ENCODE measurements at places on chromosomes 1 and 21.

DNA sequence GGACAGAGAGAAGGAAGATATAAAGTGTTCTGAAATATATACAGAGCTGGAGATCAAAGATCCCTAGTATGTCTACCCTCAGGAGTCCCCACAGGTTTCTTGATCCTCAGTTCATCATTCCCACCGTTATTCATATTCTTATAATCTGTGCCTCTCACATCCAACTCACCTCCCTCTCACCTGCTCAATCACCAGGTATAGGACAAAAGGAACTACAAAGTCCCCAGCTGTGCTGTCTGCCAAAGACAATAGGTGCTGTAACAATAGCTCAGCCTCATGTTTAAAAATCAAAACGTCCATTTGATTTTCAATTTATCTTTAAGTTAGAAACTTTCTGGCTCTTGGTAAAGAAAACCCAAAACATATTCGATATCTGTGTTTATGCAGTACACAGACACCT, 121.1 kb upstream of the PKN2 start:
- DNase-seq = no peak

DNA sequence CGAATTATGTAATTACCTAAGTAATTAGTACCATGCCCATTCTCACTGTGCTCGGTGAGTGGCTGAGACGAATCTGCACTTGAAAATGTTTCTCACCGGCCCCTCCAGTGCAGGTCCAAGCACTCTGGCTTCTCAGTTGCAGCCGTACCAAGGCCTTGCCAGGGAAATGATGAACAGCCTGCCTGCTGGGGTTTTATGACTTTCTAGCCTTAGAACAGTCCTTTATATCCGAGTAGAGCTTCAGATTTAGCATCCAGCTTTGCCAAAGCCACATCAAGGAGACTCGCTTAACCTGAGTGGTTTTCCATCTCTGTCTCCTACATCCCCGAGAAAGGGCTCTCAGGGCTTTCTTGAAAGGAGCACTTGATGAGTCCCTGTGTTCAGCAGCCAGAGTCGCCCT, 83.4 kb downstream of the GREM2 start:
- DNase-seq = no peak

DNA sequence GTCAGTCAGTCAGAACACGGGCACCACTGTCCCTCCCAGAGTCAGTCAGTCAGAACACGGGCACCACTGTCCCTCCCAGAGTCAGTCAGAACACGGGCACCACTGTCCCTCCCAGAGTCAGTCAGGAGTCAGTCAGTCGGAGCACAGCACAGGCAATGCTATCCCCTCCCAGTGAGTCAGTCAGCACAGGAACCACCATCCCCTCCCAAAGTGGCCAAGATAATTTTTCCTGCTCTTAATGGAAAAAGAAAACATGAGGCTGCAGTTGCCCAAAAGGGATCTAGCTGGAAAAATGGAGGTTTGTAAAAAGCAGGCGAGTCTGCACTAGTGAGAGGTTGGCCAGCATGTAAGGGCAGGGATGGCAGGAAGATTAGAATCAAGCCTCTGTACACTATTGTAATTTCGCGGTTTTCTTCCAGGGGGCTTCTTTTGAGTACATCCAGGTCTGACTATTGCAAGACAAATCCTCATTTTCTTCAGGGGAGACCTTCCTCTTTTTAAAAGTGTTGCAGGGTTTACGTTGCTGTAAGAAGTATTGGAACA, 213.8 kb downstream of the SIPA1L2 start:
- no peak for DNase-seq

DNA sequence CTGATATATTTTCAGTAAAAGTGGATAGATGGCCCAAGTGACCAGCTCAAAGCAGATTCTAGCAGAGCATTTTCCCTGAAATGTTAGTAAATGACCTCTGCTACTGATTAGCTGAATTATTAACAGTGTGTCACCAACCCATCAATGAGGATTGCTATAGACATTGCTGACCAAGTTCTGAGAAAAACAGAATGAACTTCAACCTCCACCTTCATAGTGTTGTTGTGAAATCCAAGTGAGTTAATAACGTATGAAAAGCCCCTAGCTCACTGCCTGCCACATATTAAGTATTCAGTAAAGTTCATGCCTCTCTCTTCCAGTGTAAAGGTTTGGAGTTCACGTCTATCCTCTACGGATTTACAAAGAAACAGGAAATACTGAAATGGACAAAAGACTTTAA, 15.8 kb downstream of the PLPP3 start:
- no peak for DNase-seq

- no peak for DNase-seq
These were observed 116.8 kb upstream of the GORAB start for GRCh38 chr1:170414989-170415709.

DNA sequence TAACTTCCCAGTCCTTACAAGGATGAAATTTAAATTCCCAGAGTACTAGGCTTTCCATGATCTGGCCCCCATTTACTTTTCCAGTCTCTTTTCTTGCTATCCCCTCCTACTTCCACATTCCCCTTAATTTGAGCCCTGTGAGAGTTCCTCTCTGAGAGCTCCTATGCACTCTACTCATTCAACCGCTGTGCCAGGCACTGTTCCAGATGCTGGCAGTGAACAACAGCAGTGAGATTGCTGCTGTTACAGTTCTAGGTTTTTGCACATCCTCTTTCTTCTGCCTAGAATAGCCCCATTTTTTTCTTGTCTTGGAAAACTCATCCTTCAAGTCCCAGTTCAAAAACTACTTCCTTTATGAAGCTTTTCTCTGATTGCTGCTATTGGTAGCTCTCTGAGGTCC, 18.8 kb downstream of the ATF6 start:
- DNase-seq = no peak

DNA sequence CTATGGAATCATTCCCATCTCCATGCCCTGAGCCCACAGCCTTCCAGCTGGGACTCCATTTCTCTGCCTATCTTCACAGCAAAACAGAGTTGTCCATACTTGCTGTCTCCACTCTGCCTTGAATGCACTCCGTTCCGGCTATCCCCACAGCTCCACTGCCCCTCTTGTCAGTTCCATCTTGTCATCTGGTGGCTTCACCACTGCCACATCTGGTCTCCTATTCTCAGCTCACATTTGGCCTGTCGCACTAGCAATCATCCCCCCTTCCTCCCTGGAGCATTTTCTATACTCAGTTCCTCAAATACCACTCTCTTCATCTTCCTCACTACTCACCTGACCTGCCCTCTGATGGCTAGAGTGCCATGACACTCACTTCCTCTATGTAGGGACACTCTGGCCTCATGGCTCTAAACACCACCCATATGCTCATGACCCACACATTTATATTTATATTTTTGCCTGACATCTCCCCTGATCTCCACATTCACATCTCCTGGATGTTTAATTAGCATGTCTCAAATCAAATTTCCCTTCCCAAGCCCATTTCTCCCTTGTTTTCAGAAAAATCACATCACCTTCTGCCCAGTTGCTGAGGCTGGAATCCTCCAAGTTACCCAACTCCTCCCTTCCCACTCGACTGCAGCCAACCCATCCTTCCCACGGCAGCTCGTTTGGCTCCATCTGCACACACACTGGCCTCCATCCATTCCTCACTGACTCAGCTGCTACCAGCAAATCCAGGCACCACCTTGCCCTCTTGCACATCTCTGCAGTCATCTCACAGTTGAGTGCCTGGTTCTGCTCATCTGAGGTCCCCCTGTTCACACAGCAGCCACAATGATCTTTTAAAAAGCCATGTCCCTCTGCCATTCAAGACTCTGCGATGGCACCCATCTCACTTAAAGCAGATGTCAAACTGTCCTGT, 6.1 kb downstream of the ZNF692 start:
- DNase-seq = no peak

- DNase-seq = no peak
These were observed 94.4 kb downstream of the MIS18A start for GRCh38 chr21:32184485-32184884.

- DNase-seq = no peak
These were observed 195.0 kb upstream of the OLFM3 start for GRCh38 chr1:102191723-102192122.

DNA sequence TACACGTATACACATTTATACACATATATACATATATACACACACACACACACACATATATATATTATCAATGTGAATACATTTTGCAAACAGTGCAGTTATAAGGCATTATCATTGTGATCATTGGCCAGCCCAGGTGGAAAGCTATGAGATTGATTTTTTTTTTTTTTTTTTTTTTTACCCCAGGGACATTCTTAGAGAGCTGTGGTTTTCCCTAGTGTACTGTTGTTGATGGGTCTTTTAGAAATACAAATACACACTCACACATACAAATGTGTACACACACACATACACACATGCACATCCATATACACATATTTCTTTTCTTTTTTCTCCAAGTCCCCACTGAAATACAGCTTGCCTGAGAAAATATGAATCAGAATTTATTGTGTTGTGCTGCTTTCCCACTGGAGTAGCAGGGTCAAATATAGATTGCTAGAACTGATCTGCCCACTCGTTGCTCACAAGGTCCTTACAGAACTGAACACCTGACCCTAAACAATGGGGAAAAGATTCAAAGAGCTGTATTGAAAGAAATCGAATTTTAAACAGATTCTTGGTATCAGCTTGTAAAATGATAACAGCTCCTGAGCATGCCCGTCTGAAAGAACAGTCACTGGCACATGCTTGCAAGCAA, 325.6 kb downstream of the OMA1 start:
- no peak for DNase-seq

- no peak for DNase-seq
These were observed 9.7 kb upstream of the CAMK2N1 start for GRCh38 chr1:20495661-20496060.

DNA sequence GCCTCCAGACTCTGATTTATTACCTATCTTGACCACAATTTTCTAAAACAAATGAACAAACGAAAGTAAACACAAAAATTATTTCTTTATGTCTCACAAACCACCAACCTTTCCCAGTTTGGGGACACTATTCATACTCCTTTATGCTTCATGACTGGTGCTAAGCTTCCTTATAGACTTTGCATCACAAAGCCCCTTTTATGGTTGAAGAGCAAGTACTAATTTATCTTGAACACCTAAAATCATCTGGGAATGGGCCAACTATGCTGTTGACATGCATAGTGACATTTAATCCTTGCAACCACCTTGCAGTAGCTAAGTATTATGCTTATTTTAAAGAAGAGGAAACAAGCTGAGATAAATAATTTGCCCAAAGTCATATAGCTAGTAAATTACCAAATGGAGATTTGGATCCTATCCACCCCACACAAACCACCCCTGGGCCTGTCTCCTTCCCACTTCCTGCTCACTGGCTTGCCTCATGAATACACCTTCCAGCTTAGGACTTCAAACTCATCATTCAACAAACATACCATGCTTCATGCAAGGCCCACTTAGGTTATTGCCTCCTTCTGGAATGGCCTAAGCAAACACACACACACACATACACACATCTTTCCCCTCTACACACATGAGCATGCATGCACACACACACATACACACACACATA, 192.2 kb downstream of the PLPP3 start:
- no peak for DNase-seq
